ENCODE measurements at places on chromosomes 6 and 20.

GRCh38 chr6:34955442-34955841, 66.4 kb downstream of the ANKS1A start:
- DNase-seq: peak; percentile 74

- no peak for DNase-seq
Measured at GRCh38 chr6:32815996-32816395, 806 bp downstream of the HLA-DOB start.

DNA sequence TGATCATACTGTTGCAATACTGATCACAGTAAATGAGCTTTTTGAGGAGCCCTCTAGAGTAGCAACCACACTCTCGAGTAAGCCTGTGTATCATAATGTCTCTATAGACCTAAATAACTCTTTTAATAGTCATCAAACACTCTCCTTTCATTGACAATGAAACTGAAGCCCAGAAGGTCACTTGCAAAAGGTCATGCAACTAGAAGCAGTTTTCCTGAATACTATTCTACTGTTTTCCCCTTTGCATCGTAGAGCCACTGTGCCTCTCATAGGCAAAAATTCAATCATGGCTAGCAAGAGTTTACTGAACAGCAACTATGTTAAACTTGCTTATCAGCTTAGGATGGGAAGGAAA, 105.3 kb downstream of the HIVEP2 start:
- no peak for DNase-seq

DNA sequence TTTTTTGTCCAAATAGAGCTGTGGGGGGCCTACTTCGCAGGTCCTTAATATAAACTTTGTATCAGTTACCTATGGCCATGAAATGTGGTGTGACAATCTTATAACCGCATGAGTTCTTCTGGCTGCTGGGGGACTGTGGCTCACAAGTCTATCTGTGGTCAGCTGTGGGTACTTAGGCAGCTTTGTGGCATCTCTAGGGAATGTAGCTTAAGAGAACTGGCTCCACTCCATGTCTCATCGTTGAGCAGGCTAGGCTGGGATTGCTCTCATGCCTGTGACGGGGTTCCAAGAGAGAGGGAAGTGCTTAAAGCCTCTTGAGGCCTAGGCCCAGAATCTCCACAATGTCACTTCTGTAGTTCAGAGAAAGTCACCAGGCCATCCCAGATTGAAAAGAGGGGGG, 140.5 kb downstream of the BTBD3 start:
- DNase-seq: no peak

DNA sequence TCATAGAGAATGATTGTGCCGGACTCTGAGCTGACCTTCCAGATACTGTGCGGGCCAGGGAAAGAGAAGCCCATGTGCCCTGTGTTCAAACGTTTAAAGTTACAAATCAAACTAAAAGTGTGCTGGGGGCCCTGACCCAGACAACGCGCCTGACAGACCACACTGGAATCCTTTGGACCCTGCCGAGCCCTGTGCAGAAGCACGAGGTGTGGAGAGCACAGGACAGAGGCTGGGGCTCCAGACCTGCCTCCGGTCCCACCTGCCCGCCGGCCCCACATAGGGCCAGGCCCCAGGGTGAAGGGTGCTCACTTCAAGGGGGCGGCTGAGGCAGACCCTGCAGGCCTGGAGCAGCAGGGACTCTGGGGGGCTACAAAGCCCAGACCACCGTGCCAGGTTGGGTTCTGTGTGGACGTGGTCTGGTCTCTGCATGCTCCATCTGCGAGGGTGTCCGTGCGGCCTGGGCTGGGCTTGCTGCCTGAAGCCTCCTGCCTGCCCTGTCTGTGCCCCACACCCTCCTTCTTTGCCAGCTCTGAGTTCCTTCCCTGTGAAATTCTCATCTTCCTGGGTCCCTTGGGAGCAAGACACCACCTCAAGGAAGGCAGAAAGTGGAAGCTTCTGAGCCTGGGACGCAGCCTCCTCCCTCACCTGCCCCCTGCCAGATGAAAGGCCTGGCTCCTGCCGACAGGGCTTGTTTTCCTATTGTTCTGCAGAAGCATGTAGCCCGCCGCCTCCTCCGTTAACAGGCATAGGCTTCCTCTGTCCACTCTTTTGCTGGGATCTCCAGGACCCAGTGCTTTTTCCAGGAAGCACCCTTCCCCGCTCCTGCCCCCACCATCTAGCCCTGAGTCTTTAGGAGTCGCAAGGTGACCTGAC, 186.2 kb downstream of the ERMARD start:
- no peak for DNase-seq

- DNase-seq: peak; percentile 39
Measured at GRCh38 chr6:17182961-17183360, 81.1 kb downstream of the STMND1 start.

GRCh38 chr6:35026434-35027222, 114.5 kb downstream of the TCP11 start:
- no peak for DNase-seq

DNA sequence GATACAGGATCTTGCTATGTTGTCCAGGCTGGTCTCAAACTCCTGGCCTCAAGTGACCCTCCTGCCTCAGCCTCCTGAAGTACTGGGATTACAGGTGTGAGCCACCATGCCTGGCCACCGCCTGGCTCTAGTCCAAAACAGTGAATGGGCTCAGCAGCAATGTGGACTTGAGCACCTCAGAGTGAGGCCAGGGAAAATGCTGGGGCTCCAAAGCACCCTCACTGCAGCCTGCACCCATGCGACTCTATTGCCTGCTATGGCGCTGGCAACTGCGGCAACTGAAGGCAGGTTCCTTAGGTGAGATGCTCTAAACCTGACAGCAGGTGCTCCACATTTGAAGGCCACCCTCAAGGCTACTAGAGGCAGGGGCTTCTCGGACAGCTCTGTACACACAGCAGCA, 26.5 kb downstream of the MAP1LC3A start:
- no peak for DNase-seq

GRCh38 chr6:5394280-5394679, 133.0 kb downstream of the FARS2 start:
- DNase-seq: no peak

GRCh38 chr6:2959909-2960719, 11.3 kb downstream of the SERPINB6 start:
- DNase-seq: peak; percentile 26

DNA sequence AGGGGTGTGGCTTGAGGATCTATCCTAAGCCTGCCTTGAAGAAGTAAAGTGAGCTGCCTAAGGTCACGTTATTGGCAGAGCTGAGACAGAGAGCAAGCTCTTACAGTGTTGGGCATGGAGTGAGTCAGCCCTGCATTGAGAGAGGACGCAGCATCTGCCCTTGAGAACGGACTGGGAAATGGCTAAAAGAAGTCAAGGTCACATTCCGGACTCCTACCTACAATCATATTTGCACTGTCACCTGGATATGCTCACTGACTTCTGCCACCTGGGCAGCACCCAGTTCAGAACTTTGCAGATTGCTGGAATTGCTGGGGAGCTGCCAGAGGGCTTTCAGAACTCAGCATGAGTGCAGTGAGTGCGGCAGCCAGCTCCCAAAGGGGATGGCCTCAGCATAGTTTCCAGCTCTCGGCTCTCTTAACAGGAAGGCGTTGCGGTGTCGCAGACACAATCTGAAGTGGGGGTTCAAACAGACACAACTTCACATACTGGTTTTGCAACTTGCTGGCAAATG, 199.3 kb upstream of the SGK1 start:
- DNase-seq: peak; percentile 66

DNA sequence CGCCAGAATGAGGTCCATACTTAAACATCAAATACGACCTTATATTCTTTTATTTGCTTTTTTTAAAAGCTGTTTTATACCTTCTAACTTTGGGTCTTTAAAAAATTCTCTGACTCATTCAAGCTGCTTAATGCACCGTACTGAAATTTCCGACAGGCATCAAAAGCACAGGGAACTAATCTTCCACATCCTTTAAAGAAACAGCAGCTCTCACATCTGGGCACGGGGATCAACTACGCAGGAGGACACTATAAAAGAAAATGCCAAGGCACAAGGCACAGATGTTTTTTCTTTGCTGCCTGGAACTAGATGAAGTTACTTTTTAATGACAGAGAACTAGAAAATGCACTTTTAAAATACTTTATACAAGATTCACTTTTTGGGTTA, 112.4 kb upstream of the ARG1 start:
- DNase-seq: no peak

DNA sequence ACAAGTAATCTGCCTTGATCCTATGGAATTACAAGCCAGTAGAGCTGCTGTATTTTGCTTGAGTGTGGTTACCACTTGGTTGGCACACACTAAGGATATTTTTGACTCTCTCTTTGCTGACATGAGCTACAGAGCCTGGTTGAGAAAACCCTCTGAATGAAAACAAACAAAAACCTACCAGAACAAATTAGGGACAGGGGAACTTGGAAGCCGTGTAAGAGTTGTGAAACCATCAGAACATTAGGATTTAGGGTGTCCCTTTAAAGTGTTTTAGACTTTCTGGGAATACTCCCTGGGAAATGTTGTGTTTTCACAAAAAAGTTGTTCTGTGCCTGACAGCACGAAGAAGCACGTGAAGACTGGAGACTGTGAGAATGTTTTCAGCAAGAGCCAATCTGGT, 20.5 kb upstream of the PDE7B start:
- no peak for DNase-seq

DNA sequence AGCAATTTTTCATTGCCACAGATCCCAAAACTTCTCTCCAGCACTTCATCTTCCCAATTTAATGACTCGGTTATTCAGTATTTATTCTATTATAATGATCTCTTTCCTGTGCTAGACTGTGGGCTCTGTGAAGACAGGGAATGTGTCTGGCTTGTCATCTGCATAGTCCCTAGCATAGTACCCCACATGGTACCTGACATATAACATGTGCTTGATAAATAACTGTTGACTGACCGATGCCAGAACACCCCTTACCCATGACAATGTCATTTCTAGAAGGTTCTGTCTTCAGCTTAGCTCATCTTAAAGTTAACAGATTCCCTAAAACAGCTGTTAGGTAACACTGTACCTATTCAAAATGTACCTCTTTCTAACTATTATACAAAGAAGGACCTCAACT, 3.6 kb downstream of the PXMP4 start:
- DNase-seq: no peak

DNA sequence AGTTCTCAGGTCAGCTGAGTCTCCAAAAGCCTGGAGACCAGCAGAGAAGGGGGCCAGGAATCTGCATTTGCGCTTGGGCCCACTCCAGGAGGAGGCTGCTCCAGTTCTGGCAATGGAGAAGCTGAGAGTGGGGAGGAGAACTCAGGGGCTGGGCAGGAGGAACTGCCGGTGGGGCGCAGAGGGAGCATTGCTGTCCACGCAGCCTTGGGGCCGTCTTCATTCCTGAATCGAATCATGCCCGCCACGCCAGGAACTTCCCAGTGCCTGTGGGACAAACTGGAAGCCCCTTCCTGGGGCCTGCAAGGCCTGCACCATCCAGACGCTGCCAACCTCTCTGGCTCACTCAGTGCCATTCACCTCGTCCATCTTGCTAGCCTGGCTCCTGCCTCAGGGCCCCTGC, 16.9 kb downstream of the RAB44 start:
- no peak for DNase-seq

GRCh38 chr6:66675906-66676305, 968.9 kb upstream of the EYS start:
- DNase-seq: no peak

- no peak for DNase-seq
Measured at GRCh38 chr6:125954735-125955339, 1.7 kb upstream of the HINT3 start.

DNA sequence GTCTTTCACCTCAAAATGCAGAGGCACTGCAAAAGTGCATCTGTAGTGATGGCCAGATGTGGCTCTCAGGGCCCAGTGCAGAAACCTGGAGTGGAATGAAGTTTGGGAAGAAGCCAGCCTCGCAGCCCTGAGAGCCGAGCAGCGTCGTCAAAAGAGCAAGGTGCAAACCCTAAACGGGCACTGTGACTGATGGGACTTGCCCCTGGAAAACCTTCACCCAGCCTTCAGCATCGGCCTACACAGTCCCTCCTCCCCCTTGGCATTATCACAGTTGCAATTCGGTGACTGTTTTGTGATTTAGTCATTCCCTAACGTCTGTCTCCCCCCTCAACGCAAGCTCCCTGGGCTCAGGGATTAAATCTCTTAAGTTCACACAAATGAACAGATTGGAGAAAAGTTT, 38.6 kb downstream of the TAF4 start:
- no peak for DNase-seq

GRCh38 chr6:39280247-39280731, 33.9 kb downstream of the KCNK17 start:
- peak; percentile 19 for DNase-seq

GRCh38 chr6:18439581-18439980, 52.4 kb downstream of the RNF144B start:
- no peak for DNase-seq

DNA sequence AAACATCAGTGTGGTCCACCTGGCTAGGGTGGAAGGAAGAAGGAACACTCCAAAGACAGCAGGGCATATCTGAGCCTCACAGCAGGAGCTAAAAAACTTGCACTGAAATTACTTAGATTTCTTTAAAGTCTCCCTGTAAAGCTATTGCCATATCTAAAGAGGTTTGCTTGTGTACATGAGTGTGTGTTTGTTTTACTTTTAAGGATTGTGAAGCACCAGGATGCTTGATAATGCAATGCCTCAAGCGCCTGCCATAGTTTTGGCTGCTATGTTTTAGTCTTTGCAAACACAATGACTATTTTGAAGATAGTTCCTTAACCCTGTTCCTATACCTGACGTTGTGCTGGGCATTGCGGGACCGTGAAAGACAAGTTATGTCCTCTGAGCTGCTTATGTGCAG, 65.0 kb downstream of the ID4 start:
- DNase-seq: no peak

DNA sequence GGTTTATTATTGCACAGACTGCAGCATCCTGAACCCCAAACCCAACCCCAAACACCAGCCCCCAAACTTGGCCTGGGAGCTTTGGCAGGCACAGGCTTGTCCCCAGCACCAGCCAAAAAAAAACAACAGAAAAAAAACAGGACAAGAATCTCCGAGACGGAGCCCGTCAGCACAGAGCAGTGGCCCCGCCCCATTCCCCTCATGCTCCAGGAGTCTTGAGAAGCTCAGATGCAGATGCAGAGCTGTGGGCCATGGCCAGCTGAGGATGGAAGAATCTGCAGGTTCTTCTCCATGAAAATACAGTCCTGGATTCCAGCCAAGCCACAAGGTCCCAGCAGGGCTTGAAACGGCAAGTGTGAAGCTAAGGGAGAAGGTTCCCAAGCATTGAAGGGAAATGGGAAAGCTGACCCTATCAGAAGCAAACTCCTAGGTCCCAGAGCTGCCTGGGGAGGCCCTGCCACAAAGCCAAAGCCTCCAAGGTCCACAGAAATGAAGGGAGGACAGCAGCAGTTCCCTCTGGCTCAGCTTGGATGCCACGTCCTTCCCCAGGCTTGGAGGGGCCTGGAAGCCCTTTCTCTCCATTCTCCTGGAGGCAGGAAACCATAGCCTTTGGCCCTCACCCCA, 75.2 kb downstream of the JPH2 start:
- DNase-seq: no peak

DNA sequence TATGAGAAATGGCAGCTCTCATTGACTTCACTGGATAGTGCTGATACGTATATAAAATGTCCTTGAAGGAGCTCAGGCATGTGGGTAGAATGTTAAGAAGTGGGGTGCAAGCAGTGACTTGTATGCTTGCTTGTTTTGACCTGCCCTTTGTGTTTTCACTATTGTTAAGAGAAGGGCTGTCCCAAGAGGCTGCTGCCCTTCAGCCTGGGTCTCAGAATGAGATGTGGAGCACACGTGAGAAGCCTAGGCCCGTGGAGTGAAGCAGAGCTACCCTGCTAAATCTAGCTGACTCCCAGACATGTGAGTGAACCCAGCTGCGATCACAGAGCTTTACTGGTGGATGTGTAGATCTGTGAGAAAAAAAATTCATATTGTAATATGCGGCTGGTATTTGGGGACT, 305.3 kb upstream of the RGS17 start:
- no peak for DNase-seq

Data from suppressor macrophage (primary cell).